ENCODE measurements at places on chromosomes 16 and 17.
A peak's percentile ranks its signal among the peaks of the same experiment; 100 is the strongest.

DNA sequence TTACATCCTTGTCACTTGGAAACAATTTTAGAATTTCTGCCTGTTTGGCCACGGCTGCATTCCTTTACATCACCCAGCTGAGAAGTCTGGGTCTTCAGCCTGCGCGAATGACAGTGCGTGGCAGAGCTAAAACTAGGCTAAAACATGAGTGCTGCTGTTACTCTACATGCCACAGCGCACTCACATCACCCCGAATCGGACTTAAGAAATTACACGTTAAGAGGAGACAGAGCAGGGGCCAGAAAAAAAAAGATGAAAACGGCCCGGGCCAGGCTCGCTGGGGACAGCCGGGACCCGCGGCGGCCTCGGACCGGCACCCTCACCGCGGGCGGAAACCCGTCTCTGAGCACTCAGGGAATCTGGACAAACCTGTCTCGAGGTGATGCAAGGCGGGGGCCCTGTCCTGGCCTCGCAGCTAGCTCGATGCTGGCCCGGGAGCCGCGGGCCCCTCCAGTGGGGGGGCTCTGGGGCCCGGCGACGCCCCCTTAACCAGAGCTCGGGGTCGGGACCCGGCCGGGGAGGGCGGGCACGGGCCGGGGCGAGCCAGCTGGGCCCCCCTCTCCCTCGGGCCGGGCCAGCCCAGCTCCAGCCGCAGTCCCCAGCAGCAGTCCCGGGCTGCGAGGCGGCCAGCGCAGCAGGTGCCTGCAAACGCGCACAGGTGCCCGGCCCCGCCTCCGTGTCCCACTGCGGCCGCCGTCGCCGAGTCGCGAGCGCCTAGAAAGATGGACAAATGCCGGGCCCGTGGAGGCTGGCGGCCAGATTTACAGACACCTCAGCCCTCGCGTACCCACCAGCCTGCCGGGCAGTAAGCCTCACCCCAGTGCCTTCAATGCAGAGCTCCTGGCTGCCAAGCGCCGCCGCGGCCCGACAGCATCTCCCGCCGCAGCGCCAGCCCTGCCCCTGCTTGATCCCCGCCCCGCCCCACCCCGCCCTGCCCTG, at the start of gene AKTIP:
Gene AKTIP, minus strand, starts transcription at position 879 of the 939 bp plus-strand sequence. CDS start 2,950 bp downstream, outside the sequence.
- peak; percentile 96 for DNase-seq

DNA sequence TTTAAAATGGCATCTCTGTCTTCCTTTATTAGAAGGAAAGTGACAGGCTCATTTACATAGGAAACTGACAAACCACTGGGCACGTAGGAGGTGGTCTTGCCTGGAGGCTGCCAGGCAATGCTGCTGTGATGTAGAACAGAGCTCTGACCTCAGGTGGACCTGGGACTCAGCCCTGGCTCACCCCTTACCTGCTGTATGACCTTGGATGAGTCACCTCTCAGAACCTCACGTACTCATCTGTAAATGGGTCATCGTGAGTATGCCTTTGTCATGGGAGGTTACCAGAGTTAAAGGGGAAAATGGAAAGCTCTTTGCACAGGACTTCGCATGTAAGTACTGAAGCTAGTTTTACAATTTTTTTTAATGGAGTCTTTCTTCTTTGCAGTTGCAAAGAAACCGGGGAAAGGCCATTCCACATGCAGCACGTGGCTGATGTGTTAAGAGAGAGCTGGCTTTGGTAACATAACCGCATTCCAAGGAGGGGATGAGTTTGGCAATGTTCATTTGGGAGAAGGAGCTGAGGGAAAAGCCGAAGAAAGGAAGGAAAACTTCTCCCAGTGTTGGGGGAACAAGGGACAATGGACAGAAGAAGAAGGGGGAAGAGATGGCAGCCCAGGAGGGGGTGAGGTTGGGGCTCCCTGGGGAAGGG, 37.4 kb upstream of the LONP2 start:
- DNase-seq = no peak

DNA sequence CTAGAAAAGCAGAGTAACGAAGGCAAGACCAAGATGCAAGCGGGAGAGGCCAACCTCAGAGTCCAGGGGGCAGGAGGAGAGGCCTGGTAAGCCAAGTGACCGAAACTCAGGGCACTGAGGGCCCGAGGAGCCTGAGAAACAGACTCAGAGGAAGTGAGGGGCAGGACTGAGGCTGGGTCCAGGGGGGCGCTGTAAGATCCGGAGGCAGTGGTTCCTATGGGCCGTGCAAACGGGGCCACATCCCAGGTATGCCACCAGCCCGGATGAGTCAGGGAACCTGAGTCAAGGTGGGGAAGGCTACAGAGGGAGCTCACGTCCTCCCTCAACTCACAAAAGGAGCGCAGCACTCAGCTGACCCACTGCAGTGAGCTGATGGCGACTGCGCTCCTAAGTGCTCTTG, 8.3 kb downstream of the ZDHHC7 start:
- no peak for DNase-seq

GRCh38 chr17:21545064-21545463, 147.3 kb upstream of the KCNJ18 start:
- no peak for DNase-seq

DNA sequence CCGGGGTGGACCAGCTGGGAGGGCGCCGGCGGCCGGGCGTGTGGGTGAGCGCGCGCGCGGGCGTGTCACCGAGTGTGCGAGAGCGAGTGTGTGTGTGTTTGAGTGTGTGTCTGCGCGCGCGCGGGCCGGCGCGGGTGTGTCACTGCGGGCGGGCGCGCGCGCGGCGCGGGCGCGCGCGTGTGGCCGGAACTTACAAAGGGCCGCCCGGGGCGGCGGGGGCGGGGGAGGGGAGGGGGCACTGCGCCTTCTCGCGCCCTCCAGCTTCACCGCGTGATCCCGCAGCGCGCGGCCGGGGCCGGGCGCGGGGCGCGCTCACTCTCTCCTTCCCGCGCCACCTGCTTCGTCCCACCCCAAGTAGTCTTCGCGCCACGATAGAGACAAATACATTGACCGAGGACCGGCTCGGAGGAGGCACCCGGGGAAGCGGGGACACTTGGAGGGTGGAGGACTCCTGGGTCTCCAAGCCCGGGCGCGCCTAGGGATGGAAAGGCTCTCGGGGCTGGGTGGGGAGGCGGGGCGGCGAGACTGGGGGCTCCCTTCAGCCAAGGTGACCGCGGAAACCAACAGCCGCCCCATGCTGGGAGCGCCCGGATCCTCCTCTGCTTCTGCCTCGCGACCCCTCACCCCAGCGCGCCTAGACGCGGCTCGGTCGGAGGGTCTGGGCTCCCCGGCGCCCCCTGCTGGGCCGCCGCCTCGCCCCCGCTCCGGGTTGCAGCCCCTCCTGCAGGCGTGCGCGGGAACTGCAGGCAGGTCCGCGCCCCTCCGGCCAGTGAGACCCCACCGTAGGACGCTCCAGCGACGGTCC, at the start of gene SRCIN1:
Gene SRCIN1, minus strand, starts transcription at position 112 of the 805 bp plus-strand sequence. CDS start 247 bp downstream, outside the sequence.
- DNase-seq = peak; percentile 63

GRCh38 chr17:49739641-49740271, 24.2 kb downstream of the FAM117A start:
- no peak for DNase-seq

GRCh38 chr16:78249832-78250231, 150.4 kb downstream of the WWOX start:
- DNase-seq = no peak

DNA sequence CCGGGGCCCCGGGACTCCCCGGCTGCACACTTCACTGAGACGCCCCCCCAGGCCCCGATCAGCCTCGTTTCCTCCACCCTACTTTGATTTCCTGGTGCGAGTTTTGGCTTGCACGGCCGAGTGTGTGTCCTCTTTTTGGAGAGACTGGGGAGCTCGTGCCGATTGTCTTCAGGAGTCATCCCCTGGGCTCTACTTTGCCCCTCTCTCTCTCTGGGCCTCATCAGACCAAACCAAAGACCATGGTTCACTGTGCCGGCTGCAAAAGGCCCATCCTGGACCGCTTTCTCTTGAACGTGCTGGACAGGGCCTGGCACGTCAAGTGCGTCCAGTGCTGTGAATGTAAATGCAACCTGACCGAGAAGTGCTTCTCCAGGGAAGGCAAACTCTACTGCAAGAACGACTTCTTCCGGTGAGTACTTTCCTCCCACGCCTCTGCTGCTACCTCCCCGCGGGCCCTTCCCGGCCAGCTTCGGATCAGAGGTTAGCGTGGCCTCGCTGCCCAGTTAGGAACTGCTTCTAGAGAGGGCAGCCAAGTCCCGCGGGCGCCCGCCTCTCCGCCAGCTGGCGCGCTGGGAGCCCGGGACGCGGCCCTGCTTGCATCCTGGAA, 787 bp downstream of the LHX1 start:
- peak; percentile 76 for DNase-seq

- DNase-seq = no peak
Observed at GRCh38 chr17:72989074-72989610, 103.3 kb downstream of the SLC39A11 start.

DNA sequence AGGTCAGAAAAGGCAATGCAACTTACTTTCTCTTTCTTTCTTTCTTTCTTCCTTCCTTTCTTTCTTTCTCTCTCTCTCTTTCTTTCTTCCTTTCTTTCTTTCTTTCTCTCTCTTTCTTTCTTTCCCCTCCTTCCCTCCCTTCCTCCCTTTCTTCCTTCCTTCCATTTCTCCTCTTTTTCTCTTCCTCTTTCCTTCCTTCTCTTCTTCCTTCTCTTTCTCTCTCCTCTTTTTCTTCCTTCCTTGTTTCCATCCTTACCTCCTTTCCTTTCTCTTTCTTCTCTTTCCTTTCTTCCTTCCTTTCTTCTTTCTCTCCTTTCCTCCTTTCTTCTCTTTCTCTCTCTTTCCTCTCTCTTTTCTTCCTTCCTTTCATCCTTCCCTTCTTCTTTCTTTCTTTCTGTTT, 819.8 kb upstream of the SOX9 start:
- DNase-seq = no peak

DNA sequence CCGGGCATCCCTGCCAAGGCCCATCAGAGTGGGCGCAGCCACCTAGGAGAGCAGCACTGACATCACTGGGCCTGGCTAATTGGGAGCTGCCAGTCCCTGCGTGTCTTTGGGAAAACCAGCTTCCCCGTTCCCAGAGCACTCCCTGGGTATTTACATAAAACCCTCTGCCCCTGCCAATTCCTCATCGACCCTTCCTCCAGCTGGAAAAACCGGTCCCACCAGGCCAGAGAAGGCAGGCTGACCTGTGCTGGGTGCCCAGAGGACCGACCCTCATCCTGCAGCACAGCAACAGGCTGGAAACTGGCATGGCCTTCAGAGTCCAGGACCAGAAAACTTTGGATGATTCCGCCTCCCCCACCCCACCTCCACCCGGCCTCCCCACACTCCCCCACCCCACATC, 8.2 kb upstream of the FOXN1 start:
- DNase-seq = no peak

DNA sequence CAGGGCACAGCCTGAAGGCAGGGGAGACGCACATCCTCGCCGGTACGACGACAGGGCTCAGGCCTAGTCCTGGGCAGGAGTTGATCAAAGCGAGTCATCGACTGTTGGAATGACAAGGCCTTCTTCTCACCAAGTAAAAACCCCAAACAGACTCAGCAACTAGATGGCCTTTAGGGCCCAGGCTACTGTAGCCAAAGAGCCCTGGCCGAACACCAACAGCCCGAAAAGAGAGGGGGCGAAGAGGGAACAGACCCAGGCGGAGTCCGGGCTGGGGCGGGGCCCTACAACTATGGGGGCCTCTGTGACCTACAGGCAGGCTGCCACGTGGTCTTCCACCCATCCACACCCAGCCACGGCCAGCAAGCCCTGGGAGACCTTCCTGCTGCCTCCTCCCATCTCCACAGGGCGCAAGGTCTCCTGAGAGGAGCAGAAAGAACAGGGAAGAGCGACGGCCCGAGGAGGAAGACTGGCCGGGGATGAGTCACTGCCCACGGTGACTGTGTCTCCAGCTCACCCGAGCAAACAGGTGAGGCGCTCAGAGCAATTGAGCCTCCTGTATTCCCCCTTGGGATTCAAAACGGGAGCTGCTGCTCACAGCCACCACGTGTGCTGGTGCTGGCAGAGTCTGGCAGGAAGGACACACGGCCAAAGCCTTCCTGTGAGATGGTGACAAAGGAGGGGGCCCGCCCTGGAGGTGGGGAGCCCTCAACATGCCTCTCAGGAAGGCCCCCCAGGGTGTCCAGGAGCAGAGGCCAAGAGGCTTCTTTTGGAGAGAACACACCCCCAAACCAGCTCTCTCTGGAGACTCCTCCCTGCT, 17.7 kb downstream of the SLC16A3 start:
- DNase-seq = no peak

- peak; percentile 79 for DNase-seq
Observed at GRCh38 chr17:81097134-81097942, 62.4 kb downstream of the BAIAP2 start.

GRCh38 chr17:32933881-32934280, 5.9 kb downstream of the TMEM98 start:
- no peak for DNase-seq

GRCh38 chr17:66304304-66305174, 2.1 kb downstream of the PRKCA start:
- DNase-seq = peak; percentile 35

GRCh38 chr16:67084345-67085028, 25.3 kb upstream of the PHAF1 start:
- no peak for DNase-seq

All from right kidney (tissue), 9 donors.